ENCODE measurements at places on chromosomes 13 and 19. TPM values are rescaled to one million over a fixed set of nuclear protein-coding genes. Genes with fewer than 3 reads are reported as not detected.
A peak's percentile ranks its signal among the peaks of the same experiment; 100 is the strongest.

DNA sequence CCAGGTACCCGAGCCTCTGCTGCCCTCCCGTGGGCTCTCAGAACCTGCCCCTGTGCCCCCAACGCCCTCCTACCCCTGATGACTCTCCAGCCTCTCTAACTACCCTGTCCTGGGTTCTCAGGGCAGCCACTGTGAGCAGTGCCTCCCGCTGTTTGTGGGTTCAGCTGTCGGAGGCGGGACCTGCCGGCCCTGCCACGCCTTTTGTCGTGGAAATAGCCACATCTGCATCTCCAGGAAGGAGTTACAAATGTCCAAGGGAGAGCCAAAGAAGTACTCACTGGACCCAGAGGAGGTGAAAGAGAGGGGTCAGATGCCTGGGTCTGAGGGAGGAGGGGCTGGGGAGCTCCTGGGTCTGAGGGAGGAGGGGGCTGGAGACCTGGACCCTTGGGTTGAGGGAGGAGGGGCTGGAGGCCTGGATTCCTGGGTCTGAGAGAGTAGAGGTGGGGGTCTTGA is 20.0 kb downstream of the CNFN start:
- peak; percentile 66 for DNase-seq

DNA sequence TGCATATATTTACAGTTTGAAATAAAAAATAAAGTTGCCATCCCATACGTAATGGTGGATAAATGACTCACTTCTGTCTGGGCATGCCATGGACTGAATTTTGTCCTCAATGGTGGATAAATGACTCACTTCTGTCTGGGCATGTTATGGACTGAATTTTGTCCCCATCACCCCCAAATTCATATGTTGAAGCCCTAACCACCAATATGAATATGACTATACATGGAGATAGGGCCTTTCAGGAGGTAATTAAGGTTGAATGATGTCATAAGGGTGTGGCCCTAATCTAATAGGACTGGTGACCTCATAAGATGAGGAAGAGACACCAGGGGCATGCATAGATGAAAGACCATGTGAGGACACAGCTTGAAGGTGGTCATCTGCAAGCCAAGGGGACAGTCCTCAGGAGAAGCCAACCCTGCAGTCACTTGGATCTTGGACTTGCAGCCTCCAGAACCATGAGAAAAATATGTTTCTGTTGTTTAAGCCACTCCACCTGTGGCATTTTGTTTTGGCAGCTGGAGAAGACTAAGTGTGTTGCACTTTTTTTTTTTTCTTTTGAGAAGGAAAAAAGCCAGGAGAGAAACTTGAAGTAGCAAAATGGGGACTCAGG is 41.8 kb downstream of the RFC3 start:
- peak; percentile 12 for DNase-seq

DNA sequence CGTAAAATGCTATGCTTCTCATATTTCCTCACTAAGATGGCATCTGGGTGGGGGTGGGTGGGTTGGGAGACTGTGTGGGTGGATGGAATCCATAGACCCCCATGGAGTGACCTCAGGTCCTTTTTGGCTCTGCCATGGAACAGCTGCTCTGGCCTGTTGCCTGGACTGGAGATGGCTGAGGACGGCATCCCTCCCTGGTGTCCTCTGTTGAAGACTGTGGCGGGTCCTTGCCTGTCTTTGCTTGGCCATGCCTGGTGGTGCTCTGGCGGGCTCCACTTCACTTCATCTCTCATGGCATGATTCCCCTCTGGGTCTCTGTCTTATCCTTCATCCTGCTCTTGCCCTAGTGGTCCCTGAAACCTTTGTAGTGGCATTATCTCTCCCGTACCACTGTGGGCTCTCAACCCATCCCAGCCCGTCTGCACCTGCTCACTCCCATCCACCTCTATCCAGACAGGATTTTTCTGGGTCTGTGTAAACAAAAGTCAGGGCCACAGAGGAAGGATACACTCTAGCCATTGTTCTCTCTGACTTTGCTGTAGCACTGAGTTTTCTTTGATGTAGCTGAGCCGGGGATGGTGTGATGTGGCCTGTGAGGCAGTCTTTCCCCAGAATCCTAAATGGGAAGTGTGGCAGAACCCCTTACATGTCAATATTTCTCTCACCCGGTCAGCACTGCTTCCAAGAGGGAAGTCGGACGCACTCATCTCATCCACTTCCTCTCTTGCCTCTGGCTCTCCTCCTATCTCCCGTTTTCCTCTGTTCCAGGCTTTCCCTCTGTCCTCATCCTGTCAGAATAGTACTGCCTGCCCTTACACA is 36.1 kb downstream of the WDFY2 start:
- peak; percentile 74 for DNase-seq

GRCh38 chr19:37317403-37318209 is 53.3 kb upstream of the ZNF527 start:
- DNase-seq = peak; percentile 98

DNA sequence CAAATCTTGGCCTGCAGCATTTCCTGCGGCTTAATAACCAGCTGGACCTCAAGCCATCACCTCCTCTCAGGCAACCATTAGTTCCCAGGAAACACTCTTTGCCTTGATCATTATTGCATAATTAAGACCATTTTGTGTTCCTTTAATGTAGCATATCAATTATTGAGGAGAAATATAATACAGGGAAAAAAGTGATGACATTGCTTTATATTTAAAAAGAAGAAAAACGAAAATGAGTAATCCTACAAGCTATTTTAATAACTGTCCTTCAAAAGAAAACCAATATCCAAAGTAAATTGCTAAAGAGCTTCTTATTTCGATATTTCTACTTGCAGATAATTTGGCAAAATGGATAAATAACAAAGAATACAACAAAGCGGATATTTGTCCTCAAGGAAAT is 1084.7 kb downstream of the EFNB2 start:
- no peak for DNase-seq

DNA sequence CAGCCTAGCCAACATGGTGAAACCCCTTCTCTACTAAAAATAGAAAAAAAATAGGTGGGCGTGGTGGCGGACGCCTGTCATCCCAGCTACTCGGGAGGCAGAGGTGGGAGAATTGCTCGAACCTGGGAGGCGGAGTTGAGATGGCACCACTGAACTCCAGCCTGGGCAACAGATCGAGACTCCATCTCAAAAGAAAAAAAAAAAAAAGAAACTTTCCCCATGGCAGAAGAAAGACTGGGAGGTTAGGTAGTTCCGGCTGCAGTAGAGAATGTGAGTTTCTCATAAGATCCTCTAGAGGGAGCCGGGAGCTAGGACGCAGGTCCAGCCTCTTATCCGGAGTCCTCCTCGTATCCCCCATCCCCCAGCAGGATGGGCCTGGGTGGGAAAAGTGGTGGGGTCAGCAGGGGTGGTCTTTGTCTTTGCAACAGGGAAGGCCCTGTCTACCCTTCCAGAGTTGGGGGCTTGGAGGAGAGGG is 13.2 kb upstream of the CREB3L3 start:
- DNase-seq = peak; percentile 46

GRCh38 chr13:113669755-113670341 is 2.8 kb downstream of the GRK1 start:
- DNase-seq = no peak

DNA sequence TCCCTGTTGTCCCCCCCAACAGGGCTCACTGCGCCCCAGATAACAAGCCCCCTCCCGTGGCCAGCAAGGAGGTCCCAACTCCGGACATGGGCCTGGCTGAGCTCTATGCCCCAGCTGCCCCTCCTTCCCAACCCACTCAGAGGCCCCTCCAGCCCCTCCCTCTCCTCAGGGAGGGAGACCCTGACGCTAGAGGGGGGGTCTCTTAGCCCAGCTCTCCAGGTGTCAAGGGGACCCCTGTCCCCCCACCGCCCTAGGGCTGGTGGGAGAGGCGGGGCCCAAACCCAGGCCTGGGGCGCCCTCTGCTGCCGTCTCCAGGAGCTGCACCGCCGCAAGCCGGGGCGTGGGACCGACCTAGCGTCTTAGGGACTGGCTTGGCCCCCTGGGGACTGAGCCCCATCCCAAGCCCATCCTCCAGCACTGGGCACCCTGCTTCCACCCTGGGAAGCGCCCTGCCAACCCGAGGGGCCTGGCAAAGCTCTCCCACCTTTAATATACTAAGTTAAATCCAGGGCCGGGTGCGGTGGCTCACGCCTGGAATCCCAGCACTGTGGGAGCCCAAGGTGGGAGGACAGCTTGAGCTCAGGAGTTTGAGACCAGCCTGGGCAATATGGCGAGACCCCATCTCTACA is 1.4 kb downstream of the GRIN3B start:
- DNase-seq = no peak

- no peak for DNase-seq
Observed at GRCh38 chr13:73571376-73571775, 512.6 kb downstream of the KLF5 start.

DNA sequence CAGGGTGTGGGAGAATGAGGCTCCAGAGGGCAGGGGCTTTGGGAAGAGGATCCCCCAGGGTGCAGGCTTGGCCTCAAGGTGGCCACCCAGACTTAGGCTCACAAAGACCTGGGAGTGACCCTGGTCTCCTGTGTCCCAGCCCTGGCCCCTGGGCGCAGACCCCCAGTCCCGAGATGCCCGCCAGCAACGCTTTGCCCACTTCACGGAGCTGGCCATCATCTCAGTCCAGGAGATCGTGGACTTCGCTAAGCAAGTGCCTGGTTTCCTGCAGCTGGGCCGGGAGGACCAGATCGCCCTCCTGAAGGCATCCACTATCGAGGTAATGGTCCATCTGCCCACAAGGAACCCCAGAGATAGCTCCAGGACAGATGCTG is 2.6 kb downstream of the NR1H2 start:
- no peak for DNase-seq

DNA sequence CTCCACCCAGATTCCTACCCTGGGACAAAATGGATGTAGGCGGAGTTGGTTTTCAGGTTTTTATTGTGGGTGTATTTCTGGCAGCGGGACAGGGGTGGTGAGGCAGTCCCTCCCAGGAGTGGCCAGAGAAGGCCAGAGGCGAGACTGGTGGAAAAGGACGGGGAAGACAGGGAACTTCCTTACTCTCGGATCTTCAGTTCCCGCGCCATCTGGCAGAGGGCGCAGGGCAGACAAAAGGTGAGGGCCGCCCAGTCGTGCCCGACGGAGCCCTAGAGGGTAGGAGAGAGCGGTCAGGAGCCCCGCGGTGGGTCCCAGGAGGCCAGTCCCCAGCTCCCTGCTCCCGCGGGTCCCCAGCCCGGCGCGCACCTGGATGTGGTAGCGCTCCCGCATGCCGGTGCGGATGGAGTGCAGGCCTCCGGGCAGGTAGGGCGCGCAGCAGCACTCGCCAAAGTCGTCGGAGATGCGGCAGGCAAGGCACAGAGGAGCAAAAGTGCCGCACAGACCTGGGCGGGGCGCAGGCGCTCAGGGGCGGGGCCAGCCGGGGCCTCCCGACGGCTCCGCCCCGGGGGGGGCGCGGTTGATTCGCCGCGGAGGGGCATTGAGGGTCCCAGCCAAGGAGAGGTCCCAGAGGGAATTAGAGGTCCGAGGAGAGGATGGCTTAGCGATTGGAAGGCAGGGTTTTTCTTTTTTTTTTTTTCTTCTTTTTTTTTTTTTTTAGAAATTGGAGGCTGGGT is 3.0 kb downstream of the CNFN start:
- DNase-seq = peak; percentile 50

DNA sequence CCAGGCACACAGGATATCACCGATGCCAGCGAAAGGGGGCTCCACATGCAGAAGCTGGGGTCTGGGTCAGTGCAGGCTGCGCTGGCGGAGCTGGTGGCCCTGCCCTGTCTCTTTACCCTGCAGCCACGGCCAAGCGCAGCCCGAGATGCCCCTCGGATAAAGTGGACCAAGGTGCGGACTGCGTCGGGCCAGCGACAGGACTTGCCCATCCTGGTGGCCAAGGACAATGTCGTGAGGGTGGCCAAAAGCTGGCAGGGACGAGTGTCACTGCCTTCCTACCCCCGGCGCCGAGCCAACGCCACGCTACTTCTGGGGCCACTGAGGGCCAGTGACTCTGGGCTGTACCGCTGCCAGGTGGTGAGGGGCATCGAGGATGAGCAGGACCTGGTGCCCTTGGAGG is 7.2 kb downstream of the NCAN start:
- no peak for DNase-seq

DNA sequence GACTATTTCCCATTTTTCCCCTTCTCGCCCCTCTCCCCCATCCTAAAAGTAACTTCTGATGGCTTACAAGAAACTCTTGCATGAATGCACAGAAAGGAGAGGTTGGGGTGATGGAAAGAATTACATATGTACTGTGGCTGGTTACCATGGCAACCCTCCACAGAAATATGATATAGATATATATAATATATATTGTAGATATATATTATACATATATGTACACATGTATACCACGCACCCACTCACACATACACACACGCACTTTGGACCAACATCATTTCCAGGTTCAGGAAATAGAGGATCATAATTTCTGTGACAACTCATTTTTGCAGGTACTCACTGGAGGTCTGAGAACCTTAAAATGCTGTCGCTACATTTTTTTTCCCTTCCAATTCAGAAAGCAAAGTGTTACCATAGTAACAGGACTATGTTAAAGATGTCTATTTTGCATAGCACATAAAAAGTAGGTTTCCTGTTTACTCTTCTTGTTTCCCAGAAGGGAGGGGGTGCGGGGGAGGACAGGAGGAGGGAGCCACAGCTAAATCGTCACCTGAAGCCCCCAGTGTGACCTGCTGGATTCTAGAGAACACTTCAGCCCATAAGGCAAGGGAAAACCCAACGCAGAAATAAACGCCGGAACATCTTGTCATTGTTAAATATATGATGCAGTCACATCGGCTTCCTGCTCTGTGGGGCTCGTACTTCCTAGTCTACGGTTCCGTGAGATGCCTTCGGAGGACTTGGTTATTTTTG is 44.7 kb downstream of the EFNB2 start:
- DNase-seq = no peak

DNA sequence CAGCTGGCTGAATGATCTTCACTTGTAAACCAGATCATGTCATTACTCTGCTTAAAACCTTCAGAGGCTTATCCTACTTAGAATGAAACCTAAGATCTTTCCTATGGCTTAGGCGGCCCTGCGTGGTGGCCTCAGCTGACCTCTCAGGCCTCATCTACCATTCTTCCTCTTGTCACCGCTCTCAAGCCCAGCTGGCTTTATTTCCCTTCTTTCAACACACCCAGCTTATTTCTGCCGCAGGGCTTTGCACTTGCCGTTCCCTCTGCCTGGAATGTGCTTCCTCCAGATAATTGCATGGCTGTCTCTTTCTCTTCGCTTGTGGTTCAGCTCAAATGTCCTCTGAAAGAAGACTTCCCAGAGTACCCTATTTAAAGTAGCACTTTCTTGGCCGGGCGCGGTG is 3.6 kb upstream of the ASF1B start:
- no peak for DNase-seq

- peak; percentile 16 for DNase-seq
Observed at GRCh38 chr19:56170261-56170660, 5.5 kb upstream of the GALP start.

The SLC1A6 gene
- total RNA-seq = not detected

The ITGBL1 gene
- total RNA-seq = 163 TPM

The SYNGR4 gene
- total RNA-seq = not detected

The IQCN gene
- 0.06 TPM for total RNA-seq

The CACNG6 gene
- total RNA-seq = 0.17 TPM

The ATP4B gene
- not detected for total RNA-seq

The TRPM4 gene
- 13.9 TPM for total RNA-seq
